ENCODE measurements at places on chromosomes 5 and 9.

GRCh38 chr5:146137967-146138403 lies 32.6 kb upstream of the PLAC8L1 start:
- DNase-seq: no peak

DNA sequence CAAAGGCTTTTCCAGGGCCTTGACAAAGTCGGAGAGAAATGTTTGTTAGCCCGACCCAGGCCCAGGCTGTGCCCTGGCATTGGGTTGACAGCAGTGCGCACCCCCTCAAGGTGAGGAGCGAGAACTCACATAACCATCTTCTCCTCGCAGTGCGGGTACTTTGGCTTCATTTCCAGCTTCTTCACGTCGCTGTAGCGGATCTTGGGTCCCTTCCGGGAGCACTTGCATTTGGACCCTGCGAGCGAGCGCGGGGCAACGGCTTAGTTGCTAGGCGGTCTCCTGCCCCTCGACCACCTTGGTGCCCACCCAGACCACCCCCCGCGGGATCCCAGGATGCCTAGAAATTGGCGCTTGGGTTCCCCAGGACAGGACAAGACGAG lies 496 bp downstream of the CXCL14 start:
- DNase-seq: no peak

DNA sequence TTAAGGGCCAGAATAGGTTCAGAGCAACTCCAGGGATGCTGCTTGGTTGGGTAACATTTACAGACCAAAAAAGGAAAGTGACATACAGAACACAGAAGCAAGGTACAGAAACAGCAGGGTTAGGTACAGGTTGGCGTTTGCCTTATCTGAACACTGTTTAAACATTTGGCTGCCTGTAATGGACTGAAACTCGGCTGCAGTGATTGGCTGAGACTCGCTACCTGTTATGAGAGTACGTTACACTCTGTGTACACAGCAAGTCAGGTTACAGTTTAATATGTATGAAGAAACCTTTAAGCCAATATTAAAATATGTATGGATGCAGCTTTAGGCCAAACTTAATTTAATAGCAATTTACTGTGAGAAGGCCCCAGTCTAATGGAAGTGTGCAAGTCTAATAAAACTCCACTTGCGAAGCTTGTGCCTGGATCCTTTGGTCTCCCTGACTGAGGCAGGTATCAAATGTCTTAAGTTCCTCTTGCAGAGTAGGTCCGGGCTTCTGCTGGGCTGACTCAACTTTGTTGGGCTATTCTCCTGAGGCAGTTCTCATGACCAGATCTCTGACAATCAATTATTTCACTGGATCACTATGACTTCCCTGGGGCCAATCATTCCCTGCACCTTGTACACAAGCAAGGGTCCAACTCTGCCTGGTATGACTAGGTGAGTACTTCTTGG lies 204.9 kb downstream of the ZNF462 start:
- DNase-seq: no peak

GRCh38 chr9:88237479-88237961 lies 99.2 kb upstream of the SPATA31C2 start:
- no peak for DNase-seq

DNA sequence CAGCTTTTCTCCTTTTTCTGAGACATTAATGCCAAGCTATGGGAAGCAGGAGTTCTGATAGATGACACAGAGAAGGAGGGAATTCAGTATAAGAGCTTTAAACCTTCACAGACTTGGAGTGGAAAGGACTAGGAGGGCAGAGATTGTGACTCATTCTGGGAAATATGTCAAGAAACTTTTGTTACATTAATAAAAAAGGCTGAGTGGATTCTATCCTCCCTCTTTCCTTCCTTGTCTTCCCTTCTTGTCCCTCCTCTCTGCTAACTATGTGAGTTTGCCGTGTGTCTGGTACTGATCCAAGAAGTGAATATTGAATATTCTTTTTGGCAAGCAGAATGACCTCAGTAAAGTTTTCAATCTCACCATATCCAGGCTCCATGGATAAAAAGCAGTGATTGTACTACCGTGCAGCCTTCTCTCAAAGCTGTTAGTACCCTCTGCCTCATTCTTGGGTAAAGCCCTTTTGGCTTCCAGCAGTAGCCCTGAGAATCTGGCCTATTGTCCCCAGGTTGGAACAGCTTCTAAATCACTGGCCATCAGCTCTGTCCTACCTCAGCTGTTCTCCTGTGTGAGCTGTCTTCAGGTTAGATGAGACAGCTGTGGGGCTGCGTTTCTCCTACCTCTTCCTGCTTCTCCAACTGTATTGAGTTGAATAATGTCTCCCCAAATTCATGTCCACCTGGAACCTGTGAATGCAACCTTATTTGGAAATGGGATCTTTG lies 73.9 kb downstream of the ATG10 start:
- DNase-seq: no peak

DNA sequence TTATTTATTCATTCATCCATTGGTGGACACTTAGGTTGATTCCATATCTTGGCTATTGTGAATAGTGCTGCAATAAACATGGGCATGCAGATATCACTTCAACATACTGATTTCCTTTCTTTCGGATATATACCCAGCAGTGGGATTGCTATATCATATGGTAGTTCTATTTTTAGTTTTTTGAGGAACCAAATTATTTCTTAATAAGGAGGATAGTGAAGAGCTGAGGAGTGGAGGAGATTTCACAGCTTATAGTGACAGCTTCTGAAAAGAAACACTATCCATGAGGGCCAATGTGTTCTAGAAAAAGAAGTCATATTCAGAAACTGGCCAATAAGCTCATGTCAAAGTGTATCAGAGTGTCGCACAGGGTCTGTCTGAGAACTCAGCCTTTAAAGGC lies 183.3 kb downstream of the SEC61B start:
- DNase-seq: no peak

Measured in activated T-cell treated with anti-CD3 and anti-CD28 coated beads, Interleukin-2, amount 50 U/mL, for 48 hours (primary cell).